ENCODE measurements at places on chromosomes 12 and 14.

DNA sequence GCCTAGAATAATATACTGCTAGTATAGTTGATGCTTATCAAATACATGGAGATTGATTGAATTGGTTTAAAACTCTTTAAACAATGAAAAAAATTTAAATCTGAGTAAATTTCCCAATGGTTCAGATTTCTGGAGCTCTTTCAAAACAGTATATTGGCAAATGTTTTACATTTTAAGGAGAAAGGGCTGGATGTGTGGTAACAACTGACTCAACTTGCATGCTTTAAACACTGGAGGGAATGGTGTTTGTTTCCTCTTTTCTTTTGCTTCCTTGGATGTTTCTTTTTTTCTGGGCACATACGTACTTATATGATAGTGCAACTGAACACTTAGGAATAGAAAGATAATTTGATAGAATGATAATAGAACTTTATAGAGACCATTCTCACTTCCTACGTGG is 73.8 kb upstream of the RFX4 start:
- no peak for DNase-seq

- no peak for DNase-seq
Measured at GRCh38 chr14:101103321-101103901, 199.9 kb upstream of the RTL1 start.

DNA sequence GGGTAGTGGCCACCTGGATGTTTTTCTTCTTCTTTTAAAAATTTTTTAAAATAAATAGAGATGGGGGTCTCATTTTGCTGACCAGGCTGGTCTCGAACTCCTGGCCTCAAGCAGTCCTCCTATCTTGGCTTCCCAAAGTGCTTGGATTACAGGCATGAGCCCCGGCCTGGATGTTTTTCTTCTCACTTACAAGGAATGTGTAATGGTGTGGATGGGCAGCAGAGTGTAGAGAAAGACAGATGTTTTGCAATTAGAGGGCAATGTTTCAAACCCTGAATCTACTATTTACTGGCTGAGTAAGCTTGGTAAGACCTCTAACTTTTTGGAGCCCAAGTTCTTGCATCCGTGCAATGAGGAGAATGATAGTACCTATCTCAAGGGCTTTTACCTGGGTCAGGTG is 48.1 kb downstream of the ADCK1 start:
- no peak for DNase-seq

DNA sequence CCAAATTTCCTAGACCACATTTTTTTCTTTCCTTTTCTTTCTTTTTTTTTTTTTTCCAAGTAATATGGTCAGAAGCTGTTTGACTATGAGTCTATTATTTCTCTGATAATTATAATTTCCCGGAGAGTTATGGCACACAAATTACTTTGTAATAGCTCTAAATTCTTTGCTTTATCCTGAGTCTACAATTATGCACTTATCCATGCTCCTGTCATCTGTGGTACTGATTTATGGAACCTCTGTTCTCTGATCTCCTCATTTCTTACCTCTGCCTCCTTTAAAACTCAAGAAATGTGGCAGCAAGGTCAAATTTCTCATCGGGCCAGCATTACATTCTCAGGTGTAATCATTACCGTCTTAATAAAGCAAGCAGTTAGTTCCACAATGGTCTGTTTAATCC is 282.1 kb downstream of the PAWR start:
- no peak for DNase-seq

GRCh38 chr14:102318781-102319276 is 717 bp upstream of the ZNF839 start:
- DNase-seq, result no peak

GRCh38 chr14:66039495-66039894 is 446.7 kb upstream of the CCDC196 start:
- no peak for DNase-seq

DNA sequence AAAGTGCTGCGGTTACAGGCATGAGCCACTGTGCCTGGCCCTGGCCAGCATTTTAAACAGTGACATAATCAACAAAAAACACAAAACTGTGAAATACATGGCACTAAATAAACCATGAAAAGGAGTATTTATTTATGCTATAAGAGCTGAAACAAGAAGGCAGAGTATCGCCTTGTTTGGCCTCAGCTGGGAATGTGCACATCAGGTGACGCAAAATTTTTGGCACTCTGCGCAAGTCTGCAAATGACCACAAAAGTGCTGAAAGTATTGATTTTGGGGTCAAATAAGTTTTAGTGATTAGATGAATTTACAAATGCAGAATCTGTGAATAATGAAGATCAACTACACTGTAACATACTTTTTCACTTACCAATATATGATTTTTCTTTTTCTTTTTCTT is 36.6 kb upstream of the NFKBIA start:
- DNase-seq, result no peak

DNA sequence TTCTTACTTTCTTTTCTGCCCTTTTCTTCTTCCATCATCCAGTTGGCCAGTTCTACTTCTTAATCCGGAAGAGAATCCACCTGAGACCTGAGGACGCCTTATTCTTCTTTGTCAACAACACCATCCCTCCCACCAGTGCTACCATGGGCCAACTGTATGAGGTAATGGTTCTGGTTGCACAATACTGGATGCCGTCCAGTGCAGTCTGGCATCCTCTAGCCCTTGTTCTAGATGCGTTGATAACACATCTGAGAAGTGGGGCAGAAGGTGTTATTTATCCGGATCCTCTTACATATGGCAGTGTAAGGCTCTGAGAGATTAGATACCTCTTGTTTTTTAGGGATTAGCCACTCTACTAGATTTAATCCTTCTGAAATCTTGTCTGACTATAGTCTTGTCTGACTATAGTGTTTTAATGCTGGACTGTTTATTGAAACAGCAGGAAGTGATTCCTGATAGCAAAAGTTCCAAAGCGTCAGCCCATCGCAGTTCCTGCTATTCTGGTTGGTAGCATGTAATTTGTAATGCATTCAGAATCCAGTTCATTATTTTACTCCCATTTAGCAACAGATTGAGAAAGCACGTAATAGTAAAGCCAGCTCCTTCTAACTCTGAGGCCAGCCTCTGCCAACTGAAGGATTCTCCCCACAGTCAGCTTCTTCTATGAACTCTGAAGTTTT is 7.9 kb downstream of the GABARAPL1 start:
- DNase-seq, result no peak

- DNase-seq, result no peak
Measured at GRCh38 chr12:46628176-46628575, 197.6 kb downstream of the SLC38A4 start.

- no peak for DNase-seq
Measured at GRCh38 chr12:68287106-68287505, 33.7 kb upstream of the IL22 start.

GRCh38 chr14:76714470-76714869 is 46.8 kb upstream of the VASH1 start:
- no peak for DNase-seq

DNA sequence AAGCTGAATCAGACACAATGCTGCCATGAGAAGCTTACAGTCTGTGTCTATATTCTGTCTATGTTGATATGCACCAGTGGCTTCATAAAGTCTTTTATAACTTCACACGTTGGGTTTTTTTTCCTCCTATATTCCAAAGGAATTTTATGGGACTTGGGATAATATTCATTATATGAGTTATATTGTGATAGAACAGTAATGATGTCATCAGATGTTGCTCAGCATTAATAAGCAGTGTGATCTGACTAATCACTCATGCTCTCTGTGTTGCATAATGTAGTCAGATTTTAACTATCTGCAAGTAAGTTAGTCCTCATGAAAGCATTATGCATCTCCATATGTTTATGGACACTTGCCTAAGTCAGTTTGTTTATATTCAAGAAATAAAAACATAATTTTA is 159.6 kb downstream of the PLCZ1 start:
- no peak for DNase-seq

GRCh38 chr12:49902399-49903350 is 1.0 kb downstream of the FAIM2 start:
- DNase-seq, result no peak

GRCh38 chr12:28110329-28110728 is 79.9 kb upstream of the CCDC91 start:
- no peak for DNase-seq

DNA sequence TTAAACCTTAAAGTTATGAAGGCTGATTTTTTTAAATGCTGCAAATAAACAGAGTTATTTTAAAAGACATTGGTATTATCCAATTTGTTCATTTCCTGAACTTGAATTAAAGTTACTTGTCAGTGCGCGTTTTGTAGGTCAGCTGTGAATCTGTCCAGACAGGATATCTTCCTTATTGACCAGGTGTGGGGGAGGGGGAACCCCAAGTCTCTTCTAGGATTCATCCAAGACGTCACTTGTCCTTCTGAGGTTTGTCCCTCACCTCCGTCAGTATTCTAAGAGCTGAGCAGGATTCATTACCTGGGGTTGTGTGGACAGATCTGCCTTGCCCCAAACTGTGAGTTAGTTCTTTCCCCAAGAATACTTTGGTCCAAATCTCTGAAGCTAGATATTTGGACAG is 8.8 kb upstream of the PRIMA1 start:
- DNase-seq, result no peak

- no peak for DNase-seq
Measured at GRCh38 chr14:59310633-59311032, 122.2 kb downstream of the DAAM1 start.

- DNase-seq, result no peak
Measured at GRCh38 chr14:64771161-64771560, 66.9 kb downstream of the PLEKHG3 start.

- DNase-seq, result no peak
Measured at GRCh38 chr14:97850466-97850865, 1053.3 kb downstream of the VRK1 start.

DNA sequence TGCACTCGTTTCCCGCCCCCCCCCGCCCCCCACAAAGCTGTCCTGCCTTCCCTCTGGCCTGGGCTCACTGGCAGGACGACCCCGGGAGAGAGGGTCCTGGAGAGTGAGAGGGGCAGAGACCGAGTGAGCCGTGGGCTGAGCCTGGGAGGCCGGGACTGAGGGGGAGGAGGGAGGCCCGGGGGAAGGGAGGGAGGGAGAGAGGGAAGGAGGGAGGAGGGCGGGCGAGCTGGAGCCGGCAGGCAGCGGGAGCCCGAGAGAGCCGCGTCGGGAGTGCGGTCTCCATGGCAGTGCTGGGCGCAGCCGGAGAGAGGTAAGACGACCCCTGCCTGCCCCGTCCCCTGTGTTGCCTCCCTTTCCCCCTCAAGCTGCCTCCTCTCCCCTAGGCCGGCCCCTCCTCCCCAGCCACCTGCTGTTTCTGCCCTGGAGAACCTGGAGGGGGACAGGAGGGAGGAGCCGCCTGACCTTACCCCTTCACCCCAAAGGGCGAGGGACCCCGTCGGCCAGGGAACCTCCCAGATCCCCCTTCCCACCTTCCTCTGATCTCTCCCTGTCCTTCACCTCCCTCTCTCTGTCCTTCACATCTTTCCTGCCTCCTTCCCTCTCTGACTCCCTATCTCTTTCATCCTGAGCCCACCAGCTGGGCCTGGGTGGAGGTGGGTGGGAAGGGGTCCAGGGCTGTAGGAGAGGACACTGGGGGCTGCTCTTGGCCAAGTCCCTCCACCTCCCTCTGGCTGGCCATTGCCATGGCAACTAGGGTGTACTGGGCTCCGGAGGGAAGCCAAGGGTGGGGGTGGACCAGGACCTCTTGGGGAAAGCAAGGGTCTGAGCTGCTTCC is at the start of gene GPR162:
Gene GPR162 (plus strand): TSS at position 231 of the 835 bp plus-strand sequence. CDS start 2,078 bp downstream, outside the sequence.
- no peak for DNase-seq

DNA sequence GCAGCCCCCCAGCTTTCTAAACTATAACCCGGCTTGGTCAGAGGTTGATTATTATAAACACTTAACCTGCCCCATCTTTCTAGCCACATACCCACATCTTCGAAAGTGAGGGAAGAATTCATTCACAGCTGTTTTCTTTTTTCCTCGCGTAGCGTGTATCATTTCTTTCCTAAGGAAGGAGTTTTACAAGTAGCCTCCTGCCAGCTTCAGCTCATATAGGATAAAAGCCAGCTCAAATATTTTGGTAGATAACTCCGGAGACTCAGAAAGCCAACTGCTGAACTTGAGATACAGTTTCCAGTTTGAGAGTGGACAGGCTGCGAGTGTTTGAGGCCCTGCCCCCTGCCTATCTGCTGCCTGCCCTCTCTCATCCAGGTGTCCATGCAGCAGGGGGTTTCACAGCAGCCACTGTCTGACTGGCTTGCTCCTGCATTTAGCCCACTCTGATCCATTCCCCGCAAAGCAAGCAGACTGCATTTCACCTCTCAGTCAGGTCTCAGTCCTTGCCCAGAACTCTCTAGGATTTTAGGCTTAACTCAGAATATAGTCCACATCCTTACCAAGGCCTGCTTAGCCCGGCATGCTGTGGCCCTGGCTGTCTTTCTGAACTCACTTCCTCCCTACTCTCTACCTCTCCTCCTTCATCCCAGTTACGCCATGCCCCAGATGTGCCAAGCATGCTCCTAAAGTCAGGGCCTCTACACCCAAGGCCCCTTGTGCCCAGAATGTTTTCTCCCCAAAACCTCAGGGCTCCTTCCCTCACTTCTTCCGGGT is 46.9 kb downstream of the EVL start:
- no peak for DNase-seq

DNA sequence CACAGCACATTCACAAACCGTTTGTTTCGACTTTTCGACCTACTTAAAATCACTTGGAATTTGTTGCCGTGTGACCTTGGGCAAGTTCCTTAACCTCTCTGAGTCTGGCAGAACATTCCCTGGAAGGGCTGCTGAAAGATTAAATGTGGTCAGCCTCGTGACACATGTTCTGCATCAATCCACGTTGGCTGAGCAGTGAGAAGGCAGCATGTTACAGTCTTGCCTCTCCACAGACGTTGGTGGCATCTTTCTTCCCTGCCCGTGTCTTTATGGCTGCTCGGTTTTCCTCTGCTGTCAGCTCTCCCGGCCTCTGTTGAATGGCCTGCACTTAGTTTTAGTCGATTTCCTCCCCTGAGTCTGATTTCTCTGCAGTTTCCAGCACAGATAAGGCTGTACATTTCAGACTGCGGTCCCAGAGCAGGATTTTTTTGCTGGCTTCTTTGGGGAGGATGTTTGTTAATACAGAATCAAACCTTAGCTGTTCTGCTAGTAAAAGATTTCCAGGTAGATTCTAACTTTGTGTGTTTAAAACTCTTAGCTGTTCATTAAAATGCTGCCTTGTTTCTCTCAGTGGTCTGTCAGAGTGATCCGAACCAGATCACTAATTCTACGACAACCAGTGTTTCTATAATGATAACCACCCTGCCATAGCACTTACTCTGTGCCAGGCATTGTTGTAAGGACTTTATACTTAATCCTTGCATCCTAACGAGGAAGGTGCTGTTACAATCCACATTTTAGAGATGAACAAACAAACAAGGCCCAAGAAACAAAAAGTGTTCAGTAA is 217.1 kb downstream of the CHST11 start:
- no peak for DNase-seq

GRCh38 chr12:128387811-128388422 is 120.9 kb downstream of the TMEM132C start:
- DNase-seq, result no peak

GRCh38 chr14:45140661-45141187 is 5.0 kb downstream of the FANCM start:
- no peak for DNase-seq

GRCh38 chr14:22403296-22403695 is 185.7 kb downstream of the DAD1 start:
- DNase-seq, result no peak

DNA sequence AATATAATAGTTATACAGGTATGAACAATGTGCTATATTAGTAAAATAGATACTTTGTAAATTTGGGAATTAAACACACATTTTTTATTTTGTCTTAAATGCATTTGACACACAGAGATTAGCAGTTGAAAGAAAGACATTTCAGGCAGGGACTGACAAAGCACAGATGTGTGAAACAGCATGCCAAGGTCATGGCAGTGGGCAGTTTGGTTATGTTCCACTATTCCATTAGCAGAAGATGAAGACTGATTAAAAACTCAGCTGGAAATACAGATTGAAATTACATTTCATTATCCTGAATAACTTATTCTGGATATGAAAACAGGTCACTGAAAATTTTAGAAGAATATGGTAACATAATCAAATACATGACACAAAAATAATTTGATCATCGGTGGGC is 669.8 kb upstream of the LRFN5 start:
- no peak for DNase-seq
